Stimulated activated CD4-positive, alpha-beta T cell treated with anti-CD3 and anti-CD28 coated beads, TNF-alpha, amount 100 ng/mL, for 48 hours (primary cell): ENCODE measurements at places on chromosomes 7 and 10.

DNA sequence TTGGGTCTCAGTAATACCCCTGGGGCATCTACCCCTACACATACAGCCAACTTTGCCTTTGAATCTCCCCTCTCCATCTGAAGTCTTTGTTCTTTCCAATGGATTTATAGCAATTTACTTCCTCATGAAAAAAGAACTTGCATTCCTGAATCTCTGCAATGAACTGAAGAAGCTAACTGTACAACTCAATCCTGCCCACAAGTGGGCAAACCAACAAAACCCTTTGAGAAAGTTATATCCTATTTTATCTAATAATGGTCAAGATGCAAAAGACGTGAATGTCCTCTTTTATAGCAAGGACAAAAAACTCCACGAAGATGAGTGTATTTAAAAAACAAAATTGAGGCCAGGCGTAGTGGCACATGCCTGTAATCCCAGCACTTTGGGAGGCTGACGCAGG, 991.3 kb downstream of the LRMDA start:
- DNase-seq: no peak

DNA sequence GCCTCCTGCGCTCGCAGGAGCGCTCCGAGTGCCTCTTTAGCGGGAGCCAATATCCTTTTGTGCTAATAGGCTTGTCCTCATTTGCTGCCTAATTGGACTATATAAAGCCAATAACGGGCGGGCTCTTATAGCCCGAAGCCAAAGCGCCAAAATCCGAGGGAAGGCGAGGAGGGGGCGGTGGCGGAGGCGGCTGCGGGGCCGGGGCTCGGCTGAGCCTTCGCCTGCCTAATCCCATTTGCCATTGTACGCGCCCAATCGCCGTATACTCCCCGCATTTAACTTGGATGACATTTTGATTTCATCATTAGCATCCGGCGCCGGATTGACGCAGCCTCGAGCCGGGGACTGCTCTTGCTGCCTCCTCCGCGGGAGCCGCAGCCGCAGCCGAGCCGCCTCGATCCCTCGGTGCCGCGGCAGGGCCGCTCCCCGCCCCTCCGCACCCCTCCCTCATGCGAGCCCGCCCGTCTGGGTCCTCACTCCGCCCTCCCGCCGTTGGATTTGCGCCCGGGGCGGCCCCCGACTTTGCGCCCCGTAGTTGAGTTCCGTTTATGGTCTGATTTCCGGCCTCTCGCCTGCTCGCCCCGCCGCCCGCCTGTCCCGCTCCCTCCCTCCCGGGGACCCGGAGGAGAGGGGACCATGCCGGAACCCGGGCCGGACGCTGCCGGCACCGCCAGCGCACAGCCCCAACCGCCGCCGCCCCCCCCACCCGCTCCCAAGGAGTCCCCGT, at the start of gene HMX3:
Gene HMX3 (plus strand): TSS at position 556 of the 727 bp plus-strand sequence. CDS start 81 bp downstream, at position 637.
- DNase-seq: no peak

DNA sequence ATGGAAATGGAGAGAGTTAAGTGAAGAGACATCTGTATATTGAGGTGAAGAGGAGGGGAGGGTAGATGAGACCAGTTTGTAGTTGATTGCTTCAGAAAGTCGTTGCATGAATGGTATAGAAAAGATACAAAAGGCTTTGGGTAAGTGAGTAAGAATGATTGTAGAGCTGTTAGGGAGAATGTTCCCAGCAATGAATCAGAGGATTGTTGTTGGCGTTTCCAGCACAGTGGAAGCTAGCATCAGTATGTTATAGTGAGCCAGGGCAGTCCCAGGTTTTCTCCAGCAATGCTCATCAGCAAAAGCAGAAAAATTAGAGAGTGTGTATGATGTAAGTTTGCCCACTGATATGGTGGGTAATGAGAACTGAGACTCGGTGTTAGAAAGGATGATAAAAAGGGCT, 15.4 kb upstream of the CDK6 start:
- no peak for DNase-seq

DNA sequence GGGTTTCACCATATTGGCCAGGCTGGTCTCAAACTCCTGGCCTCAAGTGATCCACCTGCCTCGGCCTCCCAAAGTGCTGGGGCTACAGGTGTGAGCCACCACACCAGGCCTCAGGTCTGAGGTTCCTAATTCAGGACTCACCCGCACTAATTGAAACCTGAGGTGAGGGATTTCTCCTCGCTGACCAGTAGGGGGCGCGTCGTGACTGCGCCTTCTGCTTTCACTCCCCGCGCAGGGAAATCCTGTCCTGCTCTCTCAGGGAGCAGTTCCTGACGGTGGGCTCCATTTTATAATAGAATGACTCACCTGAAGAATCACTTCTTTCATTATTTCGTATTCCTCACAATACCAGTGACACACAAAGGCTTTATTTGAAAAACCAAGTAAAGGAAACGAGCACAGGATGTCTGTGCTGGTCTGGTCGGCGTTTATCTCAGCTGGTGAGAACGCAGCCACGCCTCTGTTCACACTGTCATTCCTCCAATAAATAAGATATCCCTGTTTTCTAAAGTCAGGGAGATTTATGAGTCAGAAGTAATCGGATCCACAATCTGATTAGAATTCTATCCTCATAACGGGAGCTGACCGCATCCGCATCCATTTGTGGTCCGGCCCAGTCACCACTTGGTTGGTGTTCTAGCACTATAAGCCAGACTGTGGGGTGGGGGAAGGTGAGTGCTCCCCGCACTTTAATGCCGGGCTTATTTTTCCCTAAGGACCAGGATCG, 35.4 kb downstream of the BAG3 start:
- peak; percentile 85 for DNase-seq

GRCh38 chr10:71968553-71969474, 4.6 kb downstream of the CHST3 start:
- DNase-seq: no peak

GRCh38 chr7:15376600-15376999, 185.2 kb downstream of the AGMO start:
- no peak for DNase-seq

GRCh38 chr7:77205706-77206105, 6.1 kb upstream of the FGL2 start:
- DNase-seq: no peak

- no peak for DNase-seq
Measured at GRCh38 chr10:130932326-130933007, 379.1 kb downstream of the TCERG1L start.

DNA sequence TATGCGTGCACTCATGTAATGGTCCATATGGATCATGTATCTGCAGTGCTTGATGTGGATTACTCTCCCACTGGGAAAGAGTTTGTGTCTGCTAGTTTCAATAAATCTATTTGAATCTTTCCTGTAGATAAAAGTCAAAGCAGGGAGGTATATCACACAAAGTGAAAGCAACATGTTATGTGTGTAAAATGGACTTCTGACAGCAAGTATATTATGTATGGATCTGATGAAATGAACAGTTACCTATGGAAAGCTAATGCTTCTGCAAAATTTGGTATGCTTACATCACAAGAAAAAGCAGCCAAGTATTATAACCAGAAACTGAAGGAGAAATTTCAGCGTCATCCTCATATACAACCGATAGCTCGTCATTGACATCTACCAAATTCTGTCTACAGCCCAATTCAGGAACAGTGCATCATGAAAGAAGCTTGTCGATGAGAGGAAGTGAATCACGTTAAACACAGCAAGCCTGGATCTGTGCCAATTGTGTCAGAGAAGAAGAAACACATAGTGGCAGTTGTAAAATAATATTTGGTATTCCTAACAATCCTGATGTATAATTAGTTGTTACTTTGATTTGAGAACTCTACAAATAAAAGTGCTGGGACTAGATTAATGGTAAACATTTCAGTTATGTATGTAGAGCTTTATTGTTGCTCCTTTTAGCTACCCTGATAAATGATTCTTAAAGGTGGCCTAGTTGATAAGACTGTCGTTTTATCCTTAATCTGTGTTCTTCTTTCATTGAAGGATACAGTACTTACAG, 14.2 kb upstream of the SYPL1 start:
- DNase-seq: peak; percentile 14

- peak; percentile 35 for DNase-seq
Measured at GRCh38 chr7:23594879-23595604, 2.1 kb upstream of the CCDC126 start.

DNA sequence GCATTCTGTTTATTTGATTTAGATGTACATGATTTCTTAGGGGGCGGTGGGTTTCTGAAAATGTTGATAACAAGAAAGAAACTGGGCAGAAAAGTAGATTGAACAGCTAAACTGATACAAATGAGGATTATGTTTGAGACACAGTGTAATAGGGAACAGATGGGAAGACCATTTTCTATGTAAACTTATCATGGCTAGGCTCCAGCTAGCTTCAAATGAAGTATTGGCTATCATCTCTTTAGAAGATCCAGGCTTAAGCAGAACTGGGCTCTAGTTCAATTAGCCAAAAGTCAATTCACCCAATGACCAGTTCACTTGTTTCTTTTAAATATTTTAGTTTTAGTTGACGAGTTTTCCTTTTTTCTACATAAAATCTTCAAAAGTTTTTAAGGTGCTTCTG, 639.5 kb downstream of the ANKRD7 start:
- DNase-seq: no peak

GRCh38 chr7:127862525-127862924, 168.7 kb downstream of the LRRC4 start:
- DNase-seq: no peak

GRCh38 chr10:69130251-69130650, 6.3 kb downstream of the VPS26A start:
- no peak for DNase-seq

DNA sequence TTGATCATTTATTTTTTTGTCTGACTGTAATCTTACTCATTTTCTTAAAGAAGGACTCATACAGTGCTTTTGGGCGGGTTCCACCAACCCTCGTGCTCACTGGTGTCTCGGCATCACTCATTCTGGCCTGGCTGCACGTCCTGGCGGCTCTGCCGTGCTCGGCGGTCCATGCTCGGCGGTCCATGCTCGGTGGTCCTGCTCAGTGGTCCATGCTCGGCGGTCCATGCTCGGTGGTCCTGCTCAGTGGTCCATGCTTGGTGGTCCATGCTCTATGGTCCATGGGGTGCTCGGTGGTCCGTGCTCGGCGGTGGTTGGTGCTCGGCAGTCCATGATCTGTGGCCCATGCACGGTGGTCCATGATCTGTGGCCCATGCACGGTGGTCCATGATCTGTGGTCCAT, 72.5 kb downstream of the WDR37 start:
- DNase-seq: no peak

DNA sequence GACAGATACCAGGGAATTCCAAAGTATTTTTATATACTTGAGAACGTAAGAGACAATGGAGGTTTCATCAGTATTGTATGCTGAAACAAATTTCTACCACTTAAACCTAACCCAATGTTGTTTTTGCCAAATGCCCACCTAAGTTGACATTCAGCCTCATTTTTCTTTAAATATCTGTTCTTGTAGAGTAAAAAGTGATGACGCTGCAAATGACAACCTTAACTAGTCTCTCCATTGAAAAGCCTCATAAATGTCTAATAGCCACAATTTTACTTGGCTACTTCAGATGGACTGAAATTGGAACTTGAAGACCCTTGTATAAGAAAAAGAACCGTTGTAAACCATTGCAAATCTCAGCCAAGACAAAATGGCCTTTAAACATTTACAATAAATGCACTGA, 176.9 kb downstream of the CRPPA start:
- DNase-seq: no peak

GRCh38 chr7:20374399-20374798, 43.7 kb downstream of the ITGB8 start:
- no peak for DNase-seq

DNA sequence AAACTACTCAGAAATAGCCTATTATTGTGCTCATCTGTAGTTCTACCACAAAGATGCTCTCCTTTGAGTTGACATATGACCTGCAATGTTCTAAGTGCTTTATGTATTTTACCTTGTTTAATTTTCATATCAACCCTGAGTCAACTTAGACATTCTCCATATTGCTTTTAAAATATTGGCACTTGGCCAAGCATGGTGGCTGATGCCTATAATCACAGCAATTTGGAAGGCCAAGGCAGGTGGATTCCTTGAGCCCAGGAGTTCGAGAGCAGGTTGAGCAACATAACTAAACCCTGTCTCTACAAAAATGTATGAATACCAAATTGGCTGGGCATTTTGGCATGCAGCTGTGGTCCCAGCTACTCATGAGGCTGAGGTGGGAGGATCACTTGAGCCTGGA, 50.6 kb downstream of the PRKG1 start:
- no peak for DNase-seq
